ENCODE measurements at places on chromosomes 3 and 15.
A peak's percentile ranks its signal among the peaks of the same experiment; 100 is the strongest.

DNA sequence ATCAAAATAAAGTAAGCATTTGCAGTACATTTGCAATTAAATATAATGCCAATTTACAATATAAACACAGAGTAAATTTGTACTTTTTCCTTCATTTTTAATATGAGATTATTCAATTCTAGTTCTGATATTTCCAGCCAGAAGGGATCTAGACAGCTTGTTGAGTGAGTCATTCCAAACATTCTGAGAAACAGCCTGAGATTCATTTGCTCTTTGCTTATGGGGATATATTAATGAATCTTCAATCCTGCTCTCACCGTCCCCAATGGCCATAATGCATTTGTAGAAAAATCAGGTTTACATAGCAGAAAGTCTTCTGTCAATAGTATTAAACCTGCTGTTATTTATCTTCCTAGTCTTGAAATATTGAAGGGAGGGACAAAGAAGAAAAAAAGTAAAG lies 554.2 kb downstream of the TUSC7 start:
- DNase-seq = no peak

- peak; percentile 14 for DNase-seq
Measured at GRCh38 chr3:133880287-133880686, 15.4 kb downstream of the RAB6B start.

DNA sequence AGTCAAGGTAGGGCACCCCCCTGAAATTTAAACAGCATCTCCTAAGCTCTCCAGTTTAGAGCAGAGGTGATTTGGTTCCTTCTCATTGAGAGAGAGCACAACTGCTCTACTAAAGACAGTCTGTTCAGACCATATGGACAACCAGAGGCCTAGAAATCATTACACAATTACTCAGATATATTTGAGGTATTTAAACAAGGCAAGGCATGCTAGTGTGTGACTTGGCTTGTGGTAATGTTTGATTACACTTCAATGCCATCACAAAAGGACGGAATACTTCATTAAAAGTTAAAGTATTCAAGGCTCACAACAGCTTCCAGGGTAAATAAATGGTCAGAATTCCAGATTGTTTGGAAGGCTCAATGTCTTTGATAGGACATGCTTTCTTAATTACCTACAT lies 110.2 kb downstream of the LRTM1 start:
- DNase-seq = no peak

DNA sequence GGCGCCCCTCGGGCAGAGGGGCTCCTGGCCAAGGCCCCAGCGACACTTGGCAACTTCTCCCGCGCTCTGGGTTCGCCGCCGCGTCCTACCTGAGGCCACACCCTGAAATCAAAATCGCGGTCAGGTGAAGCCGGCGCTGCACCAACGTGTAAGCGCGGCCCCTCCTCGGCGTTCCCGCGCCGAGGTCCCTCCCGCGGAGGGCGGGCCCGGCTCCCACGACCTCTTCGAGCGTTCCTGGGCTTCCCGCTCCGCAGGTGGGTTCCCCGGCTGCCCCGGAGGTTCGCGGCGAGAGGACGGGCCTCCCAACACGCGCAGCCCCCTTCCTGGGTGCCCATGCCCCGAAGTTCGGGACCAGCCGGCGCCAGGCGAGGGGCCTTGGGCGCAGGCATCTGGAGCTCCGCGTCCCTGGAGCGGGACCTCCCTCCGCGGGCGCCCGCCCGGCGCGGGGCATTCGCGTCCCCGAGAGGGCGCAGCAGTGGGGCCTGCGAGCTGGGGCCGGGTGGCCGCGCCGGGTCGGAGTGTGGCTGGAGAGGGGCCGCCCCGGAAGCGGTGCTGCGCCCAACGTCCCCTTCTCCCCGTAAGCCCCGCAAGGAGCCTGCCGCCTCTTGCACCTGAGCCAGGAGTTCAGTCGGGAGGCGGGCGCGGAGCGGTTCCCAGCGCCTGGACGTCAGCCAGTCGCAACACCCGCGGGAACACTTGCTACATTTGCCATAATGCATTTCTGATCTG lies 13.7 kb downstream of the PAK6 start:
- DNase-seq = no peak

DNA sequence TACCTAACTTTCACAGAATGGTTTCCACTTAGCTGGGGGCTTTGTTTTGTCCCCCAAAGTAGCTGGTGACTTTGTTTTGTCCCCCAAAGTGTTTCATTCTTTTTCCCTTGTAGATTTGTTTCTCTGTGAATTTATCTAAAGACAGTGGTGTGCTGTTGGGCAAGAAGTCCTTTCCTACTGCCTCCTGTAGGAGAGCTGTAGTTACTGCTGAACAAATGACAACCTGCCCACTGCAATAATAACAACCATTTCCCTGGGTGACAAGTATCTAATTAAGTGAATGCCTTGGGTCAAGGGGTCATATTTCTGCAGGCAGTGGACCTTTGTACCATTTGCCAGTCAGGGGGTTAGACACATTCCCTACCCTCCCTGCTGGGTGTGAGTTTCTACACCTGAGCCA lies 125.4 kb upstream of the BFSP2 start:
- DNase-seq = no peak

DNA sequence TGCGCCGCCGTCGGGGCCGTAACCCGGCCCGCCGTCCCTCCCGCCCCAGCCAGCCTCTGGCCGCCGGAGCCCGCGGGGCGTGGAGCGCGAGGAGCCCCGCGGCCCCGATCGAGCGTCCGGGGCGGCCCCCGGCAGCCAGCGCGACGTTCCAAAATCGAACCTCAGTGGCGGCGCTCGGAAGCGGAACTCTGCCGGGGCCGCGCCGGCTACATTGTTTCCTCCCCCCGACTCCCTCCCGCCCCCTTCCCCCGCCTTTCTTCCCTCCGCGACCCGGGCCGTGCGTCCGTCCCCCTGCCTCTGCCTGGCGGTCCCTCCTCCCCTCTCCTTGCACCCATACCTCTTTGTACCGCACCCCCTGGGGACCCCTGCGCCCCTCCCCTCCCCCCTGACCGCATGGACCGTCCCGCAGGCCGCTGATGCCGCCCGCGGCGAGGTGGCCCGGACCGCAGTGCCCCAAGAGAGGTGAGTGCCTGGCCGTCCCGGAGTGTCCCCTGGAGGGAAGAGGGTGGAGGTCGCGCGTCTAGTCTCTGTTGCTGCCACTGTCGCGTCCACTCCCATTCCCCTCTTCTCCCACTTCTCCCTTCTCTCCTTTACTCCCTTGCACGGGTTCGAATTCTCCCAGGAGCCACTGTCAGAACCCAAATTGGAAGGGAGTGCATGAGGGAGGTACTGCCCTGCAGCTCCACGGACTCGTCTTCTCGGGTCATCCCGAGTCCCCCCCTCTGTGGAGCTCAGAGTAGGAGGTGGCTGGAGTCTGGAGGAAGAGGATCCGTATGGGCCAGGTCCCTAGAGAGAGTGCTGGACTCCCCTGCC lies 585 bp downstream of the CSK start:
- DNase-seq = no peak

DNA sequence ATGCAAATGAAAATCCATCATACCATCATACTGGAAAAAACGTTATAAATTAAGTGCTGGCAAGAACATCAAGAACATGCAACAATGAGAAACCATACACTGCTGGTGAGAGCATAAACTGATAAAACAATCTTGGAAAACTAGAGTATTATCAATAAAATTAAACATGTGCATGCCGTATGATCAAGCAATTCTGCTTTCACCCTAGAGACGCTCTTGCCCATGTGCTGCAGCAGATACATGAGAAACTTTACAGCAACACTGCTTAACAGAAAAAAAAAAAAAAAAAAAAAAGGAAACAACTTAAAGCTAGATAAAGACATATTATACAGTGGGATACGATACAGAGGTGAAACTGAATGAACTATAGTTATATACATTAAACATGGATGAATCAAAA lies 21.8 kb downstream of the SPG11 start:
- no peak for DNase-seq

DNA sequence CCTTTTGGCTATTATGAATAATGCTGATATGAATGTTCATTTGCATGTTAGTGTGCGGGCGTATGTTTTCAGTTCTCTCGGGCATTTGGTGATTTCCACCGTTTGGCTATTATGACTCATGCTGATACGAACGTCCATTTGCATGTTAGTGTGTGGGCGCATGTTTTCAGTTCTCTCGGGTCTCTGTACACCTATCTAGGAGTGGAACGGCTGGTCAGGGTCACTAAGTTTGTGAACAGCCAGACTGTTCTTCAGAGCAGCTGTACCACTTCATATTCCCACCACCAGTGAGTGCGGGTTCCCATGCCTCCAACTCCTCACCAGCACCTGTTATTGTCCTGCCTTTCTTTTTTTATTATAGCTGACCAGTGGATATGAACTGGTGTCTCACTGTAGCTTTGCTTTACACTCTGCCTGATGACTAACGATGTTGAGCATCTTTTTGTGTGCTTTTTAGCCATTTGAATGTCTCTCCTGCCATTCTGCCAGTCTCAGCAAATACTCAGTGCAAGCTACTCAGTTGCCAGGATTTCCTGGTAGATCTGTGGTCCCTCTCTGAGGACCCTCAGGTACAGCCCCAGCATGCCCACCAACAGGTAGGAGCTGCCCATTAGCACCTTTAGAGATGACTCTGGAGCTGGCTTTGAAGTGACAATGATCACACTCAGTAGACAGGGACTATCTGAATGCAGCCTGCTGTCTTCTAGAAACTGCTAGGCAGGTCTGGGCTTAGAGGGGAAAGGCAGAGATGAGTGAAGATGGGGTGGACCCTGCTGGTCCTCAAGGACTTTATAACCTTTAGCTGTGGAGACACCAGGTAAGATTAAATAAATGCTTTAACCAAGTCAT lies 141.1 kb downstream of the XXYLT1 start:
- DNase-seq = peak; percentile 16
